ENCODE measurements at places on chromosomes 3 and 15.

DNA sequence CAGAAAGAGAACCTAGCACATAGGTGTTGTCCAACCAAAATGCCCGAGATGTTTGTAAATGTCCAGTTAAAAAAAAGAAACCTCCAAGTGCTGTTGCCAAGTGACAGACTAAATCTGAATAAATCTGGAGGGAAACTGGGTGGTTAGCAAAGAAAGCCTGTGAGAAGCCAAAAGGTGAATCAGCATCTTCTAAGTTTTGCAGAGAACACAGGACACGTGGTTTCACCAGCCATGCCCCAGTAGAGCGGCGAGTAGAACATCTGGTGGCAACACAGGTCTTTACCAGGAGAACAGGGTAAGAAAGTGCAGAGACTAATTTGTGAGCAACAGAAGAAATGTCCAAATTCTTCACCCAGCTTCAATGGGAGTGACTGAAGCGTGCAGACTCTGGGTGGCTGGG is 986.0 kb downstream of the ROBO2 start:
- no peak for DNase-seq

- no peak for DNase-seq
These were observed 36.0 kb upstream of the LYZL4 start for GRCh38 chr3:42446111-42447050.

DNA sequence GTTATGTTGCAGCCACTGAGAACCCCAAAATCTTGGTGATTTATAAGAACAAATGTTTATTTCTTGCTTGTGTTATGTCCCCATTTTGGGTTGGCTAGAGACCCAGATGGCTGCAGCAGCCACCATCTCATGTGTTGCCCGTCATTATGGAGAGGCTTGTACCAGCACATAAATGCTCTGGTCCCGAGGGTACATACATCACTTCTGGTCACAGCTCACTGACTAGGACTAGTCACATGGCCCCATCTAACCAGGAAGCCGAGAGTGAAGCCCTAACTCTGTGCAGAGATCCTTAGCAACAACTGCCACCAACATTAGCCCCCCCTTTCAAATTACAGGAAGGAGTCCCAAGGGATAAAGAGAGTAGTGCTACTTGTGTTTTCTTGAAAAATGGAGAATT is 25.5 kb upstream of the HACD2 start:
- peak; percentile 32 for DNase-seq

- no peak for DNase-seq
These were observed 199.2 kb downstream of the IL5RA start for GRCh38 chr3:2910997-2911396.

GRCh38 chr15:71914092-71914491 is 103.7 kb downstream of the NR2E3 start:
- no peak for DNase-seq

- peak; percentile 60 for DNase-seq
These were observed 2.0 kb upstream of the SOX2 start for GRCh38 chr3:181709537-181710279.

Data from NB4 (cell line).